Right kidney (tissue), 9 donors: ENCODE measurements at places on chromosomes 1 and 21.

- no peak for DNase-seq
Measured at GRCh38 chr21:41805038-41805437, 38.2 kb upstream of the RIPK4 start.

DNA sequence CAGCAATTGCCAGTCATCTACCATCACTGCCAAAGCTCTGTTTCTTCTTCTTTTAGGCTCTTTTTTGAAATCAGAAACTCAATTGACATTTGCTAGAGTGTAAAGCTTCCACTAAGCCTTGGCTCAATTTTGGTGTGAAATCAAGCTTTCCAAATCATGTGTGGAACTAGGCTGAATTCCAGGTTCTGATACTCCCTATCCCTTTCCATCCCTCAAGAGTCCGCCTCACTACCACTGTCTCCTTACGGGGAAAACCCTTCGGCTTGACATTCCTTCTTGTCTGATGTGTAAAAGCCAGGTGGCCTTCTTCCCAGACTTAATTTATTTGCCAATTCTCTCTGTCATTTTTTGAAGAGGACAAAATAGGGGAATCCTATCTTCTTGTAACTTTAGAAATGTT is 47.2 kb upstream of the PRMT6 start:
- no peak for DNase-seq

DNA sequence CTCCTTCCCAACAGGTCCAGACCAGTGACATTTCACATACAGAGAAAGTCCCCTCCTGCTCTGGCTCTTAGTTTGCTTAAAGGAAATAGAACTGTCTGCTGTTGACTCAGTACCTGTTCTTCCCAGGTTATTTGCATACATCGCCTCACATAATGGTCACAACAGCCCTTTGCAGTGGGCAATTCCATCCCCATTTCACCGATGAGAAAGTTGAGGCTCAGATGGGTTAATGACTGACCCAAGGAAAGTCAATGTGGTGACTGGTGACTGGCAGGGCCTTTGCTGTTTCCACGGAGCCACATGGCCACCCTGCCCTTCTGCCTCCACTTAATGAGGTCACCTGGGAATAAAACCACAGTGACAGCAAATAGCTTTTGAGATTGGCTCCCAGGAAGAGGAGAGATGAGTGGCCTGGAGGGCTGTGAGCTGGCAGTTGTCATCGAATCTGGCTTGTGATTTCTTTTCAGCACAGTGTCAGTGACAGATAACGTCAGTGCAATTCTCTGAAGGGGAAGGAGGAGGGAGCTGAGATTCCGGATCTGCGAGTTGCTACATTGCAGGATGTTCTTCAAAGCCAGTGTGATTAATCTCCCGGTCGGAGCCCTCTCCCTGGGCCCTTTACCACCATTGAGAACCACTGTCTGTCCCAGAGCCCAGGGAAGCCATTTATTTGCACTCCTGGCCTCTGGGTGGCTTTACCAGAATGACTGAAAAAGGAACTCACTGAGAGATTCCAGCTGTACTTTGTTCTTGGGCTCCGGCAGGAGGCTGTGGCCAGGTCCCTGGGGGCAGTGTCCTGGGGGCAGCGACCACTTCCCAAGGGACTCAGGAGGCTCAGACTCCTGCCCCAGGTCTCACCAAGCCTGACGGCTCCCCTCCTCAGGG is 117.2 kb downstream of the CNIH3 start:
- DNase-seq, result no peak

- no peak for DNase-seq
Measured at GRCh38 chr1:231404318-231404717, 17.8 kb downstream of the EGLN1 start.

DNA sequence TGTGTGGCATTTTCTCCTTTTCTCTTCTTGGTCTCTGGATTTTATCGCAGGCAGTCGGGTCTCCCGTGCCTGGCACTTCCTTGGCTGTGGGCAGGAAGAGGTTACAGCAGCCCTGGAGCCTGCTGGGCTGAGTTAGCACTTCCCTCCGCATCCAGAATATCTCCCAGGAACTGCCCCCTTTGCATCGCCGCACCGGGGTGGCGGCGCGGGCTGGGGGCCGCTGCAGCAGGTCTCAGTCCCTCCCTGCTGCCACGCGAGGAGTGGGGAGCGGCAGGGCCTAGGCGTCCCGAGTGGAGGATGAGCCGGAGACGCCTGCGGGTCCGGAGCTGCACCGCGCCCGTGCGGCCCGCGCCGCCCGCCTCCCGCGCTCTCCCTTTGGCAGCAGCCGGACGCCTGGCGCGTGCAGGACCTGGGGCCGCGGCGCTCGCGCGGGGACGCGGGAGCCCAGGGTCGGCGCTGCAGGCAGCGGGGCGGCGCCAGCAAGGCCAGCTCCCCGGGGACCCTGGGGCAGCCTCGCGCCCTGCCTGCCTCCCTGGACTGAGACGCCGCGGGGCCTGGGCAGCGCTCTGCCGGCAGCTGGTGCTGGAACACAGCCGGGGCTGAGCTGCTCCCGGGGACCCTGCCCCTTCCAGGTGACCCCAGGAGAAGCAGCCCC is 192.8 kb downstream of the PRDM2 start:
- DNase-seq, result peak; percentile 72

GRCh38 chr1:213828867-213829266 is 158.9 kb upstream of the PROX1 start:
- no peak for DNase-seq

DNA sequence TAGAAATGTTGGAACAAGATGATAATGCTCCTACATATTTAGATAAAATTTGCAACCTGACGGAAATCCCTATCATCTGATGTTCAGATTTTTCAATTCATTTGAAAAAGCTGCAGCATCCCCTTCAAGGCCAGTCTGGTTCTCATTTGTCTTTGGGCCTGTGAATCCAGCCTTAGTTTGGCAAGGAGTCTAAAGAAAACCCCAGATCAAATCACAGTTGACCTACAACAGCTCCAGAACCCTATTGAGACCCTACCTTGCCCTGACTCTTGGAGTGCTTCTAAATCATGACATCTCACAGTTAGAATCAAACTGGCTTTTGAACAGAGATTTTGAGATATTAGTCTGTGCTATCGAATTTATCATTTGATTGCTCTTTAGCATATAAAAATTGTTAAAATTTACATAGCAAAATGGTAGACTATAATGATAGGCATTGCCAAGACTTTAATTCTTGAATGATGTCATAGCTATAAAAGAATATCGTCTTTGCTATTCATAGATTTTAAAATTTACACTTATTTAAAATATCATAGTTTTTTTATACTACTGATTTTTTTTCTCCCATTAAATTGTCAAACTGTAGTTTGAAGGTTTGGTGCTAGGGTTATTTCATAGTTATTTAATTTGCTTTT is 2.2 kb downstream of the PPP2R5A start:
- DNase-seq, result no peak

GRCh38 chr1:155713075-155713474 is 24.2 kb downstream of the DAP3 start:
- DNase-seq, result no peak

DNA sequence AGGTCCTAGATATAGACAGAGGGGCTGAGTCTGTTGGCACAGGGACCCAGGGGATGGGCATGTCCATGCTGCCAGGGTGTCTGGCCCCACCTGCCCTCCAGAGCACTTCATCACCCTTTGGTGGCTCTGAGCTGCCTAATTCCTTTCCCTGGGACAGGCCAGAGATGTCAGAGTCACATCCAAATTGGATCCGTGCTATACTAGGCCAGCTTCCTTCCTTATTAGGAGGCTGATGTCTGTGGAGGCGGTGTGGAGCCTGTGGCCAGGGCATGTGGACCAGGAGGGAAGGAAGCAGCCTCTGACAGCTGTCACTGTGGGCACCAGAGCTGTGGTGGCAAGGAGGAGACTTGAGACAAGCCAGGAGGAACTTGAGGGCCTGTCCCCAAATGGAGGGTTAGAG is 77.7 kb upstream of the TMEM51 start:
- DNase-seq, result no peak

GRCh38 chr1:220458936-220459335 is 69.0 kb upstream of the MARK1 start:
- DNase-seq, result no peak

- no peak for DNase-seq
Measured at GRCh38 chr21:33283203-33283602, 17.0 kb downstream of the IL10RB start.

GRCh38 chr1:230321741-230322420 is 104.3 kb downstream of the PGBD5 start:
- DNase-seq, result no peak

- no peak for DNase-seq
Measured at GRCh38 chr1:55128418-55128995, 86.7 kb downstream of the USP24 start.

DNA sequence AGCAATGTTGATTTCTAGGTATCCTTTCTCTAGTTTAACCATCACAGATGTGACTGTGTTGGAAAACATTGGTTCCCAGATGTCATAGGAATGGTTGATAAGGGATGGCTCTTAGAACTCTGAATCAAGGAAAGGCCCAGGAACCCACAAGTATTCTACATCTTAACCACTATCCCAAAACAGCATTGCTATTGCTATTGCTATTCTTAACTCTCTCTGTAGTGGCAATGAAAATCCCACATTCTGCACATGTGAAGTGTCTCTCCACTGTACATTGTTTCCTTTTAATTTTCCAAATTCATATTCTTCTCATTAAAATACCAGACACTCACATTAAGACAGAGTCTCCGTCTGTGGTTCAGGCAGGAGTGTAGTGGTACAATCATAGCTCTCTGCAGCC is 420.4 kb upstream of the RUNX1 start:
- DNase-seq, result no peak

DNA sequence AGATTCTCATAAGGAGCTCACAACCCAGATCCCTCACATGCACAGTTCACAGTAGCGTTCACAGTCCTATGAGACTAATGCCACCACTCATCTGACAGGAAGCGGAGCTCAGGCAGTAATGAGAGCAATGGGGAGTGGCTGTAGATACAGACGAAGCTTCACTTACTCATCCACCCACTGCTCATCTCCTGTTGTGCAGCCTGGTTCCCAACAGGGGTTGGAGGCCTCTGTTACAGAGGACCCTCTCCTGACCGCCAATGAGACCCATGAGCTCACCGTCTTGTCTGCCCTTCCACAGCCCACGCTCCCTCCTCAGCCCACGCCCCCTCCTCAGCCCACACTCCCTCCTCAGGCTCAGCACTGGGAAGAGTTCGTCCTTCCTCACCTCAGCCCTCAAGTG is 39.6 kb downstream of the RSPH1 start:
- DNase-seq, result no peak

GRCh38 chr1:31745946-31746670 is 18.0 kb downstream of the ADGRB2 start:
- no peak for DNase-seq

DNA sequence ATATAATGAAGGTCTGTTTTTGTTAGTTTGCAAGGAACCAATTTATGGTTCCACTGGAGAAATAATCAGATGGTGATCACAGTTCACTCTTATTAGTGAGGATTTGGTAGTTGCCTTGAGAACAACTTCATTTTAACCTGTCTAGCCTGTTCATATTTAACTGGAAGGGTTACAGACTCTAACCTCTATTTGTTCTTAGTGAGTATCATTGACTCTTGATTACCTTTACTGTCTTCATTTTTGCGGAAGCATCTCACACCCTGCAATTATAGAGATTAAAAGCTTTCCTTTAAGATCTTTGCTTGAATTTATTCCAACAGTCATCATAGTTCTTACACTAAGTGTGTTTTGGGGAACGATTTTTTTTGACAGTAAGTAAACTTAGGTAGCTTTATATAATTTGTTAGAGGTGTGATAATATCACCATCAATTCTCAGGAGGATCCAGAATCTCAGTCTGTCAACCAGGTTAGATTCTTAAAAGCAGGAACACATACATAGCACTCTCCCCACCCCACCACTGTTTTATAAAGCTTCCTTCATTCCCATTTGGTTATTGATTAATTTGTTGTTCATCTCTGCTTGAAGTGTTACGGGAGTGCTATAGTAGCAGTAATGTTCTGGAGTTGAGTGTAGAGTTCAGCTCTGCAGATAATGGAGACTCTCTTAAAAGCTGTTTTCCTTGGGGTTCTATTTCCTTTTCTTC is 30.1 kb downstream of the B3GALT2 start:
- no peak for DNase-seq
